ENCODE measurements at places on chromosomes 5 and 9.

DNA sequence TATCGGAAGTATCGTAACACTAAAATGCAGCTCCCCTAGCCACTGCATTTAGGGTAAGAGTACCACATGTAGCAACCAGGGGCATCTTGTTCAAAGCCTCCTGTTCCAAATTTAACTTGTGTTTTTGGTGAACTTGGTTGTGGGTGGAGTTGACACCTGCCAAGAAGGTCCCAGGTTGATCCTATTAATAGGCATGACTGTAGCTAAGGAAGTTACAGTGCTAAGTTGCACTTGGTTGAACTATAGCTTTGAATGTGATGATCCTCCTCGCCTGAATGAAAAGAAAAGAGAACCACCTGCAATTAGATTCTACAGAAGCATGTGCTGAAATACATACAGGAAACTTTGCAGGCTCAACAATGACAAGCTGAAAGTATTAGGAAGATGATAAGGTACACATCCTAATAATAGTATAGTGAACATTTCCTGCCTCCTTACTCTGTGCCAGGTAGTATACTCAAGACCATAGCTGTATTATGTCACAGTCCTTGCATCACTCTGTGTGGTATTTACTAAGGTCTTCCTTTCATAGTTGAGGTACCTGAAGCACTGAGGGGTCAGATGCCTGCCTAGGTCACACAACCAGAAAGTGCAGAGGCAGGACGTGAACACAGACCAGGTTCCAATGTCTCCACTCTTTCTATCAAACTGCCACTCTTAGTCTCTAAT, 64.5 kb upstream of the PIP5K1B start:
- DNase-seq, result no peak

GRCh38 chr9:118148990-118149389, 444.8 kb downstream of the TLR4 start:
- no peak for DNase-seq

- no peak for DNase-seq
Observed at GRCh38 chr9:127300886-127301447, 36.4 kb downstream of the GARNL3 start.

DNA sequence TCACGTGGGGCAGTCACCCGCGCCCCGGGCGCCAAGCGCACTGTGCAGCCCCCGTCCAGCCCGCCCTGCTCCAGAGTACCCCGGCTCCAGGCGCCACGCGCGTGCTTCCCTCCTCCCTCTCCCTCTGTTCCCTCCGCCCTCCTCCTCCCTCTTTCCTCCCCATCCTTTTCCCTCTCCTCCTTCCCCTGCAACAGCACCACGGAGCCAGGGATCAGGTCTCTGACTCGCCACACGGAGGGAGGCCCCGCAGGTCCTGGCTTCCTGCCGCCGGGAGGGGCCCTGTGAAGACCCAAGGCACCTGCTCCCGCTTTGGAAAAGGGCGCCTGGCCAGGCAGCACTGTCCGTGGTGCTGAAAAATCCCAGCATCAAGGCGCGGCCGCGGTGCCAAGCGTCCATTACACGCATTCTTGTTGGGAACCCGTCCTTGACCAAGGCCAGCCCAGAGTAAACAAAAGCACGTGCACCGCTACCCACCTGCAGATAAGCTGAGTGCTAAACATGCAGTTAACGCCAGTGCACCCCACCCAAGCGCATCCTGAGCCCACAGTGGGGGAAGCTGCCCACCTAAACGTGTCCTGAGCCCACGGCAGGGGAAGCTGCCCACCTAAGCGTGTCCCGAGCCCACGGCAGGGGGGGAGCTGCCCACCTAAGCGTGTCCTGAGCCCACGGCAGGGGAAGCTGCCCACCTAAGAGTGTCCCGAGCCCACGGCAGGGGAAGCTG, 21.7 kb downstream of the SLC6A18 start:
- DNase-seq, result no peak

GRCh38 chr9:92664394-92665152, 5.4 kb downstream of the IPPK start:
- DNase-seq, result no peak

DNA sequence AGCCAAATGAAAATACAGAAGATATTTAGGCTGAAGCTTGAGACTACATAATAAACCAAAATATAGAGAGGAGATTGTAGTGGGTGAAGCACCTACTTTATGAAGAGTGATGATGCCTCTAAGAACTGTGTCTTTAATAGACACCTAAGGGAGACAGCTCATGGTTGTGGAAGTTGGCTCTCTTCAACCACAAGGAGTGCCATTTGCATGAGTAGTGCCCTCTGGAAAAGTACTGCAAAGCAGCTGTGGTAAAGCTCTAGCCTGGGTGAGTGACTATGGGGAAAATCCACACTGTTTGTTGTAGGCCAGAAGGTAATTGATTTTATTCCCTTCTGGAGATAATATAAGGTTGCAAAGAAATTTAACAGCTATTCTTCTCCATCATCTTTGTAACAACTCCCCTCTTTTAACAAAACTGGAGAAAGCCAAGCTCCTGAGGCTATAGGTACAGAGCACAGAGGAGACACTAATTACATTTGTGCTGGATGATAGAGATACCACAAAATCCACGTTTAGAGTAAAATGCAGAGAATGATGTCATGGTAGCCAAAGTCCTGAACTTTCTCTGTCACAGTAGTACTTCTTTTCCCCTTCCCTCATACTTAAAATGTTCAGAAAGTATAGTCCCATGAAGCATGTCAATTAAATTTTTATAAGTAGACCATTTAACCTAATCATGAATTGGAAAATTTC, 122.8 kb downstream of the STARD4 start:
- no peak for DNase-seq

DNA sequence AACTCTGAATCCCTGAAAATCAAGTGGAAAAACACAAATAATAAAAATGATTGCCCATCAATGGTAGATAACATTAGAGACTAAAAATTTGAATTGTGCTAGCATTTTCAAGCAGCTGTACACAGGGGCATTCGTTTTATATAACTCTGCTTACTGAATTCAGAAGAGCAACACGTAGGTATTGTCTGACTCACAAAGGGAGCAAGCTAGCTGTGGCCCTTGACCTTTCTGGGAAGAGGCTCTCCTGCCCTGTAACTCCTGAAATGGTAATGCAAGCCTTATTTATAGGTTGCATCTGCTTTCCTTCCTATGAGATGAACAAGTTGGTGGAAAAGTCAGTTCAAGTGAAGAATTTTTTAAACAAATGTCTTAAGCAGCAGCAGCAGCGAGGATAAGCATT, 218.7 kb upstream of the EFNA5 start:
- no peak for DNase-seq

- DNase-seq, result no peak
Observed at GRCh38 chr5:22649074-22649473, 204.1 kb downstream of the CDH12 start.

DNA sequence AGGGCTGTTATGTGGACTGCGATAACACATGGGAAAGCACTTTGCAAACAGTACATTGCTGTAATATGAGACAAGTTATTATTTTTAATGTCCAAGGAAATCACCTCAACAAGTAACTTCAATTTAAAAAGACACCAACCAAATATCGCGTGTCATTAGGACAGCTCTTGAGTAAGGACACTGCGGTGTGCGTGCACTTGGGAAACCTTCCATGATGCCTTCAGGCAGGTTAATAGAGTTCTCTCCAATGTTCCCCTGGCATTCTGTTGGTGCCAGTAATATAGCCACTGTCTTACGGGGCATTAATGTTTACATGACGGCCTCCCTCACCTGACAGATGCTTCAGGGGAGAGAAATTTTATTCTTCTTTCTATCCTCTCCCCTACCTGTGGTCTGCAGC, 42.9 kb downstream of the TTLL11 start:
- DNase-seq, result no peak

GRCh38 chr5:9646843-9647242, 16.7 kb upstream of the TAS2R1 start:
- DNase-seq, result no peak

DNA sequence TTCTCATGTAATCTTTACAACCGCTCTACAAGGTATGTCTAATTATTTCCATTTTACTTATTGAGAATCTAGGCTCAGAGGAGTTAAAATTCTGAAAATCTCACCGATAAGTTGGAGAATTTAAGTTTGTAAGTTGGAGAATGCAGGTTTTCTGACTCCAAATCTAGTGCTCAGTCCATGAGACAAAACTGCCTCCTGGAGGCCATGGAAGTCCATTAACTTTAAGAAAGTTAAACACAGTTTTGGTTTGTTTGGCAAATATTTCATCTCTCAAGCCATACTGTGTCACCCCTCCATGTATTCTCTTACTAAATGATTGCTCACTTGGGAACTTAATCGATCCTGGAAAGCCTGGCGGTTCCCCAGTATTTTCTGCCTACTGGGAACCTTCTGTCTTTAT, 52.6 kb downstream of the INIP start:
- no peak for DNase-seq

GRCh38 chr5:137609127-137609526, 110.0 kb upstream of the SPOCK1 start:
- DNase-seq, result no peak

- no peak for DNase-seq
Observed at GRCh38 chr5:16744164-16744880, 127.5 kb upstream of the RETREG1 start.

- no peak for DNase-seq
Observed at GRCh38 chr9:133023117-133023890, 7.5 kb upstream of the GTF3C5 start.

DNA sequence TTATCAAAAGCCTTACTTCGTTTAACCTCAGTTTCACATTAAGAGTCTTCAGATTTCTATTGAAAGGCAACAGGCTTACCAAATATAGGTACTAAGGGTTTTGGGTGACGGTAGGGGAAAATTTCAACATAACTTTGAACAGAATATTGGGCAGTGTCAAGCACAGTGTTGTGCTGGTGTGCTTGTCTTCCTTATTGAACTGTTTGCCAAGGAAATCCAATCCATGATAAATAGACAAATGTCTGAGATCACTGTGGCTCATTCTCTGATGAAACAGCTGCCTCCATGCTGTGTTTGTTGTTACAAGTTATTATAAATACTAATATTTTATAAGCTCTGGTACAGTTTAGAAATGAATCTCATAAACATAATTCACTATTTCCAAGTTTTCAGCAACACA, 730.1 kb downstream of the NR2F1-AS1 start:
- no peak for DNase-seq

GRCh38 chr5:152282331-152282730, 122.7 kb downstream of the NMUR2 start:
- no peak for DNase-seq
